Esophagus squamous epithelium (tissue), 5 donors: ENCODE measurements at places on chromosomes 6 and 20. TPM values are rescaled to one million over a fixed set of nuclear protein-coding genes. Genes with fewer than 3 reads are reported as not detected.

Gene HTR1B
- total RNA-seq = not detected

Gene LKAAEAR1
- not detected for total RNA-seq

Gene PLCB4
- 1.7 TPM for total RNA-seq

Gene OR2H2
- total RNA-seq = not detected

Gene DPPA5
- not detected for total RNA-seq

Gene ULBP1
- 0.26 TPM for total RNA-seq

DNA sequence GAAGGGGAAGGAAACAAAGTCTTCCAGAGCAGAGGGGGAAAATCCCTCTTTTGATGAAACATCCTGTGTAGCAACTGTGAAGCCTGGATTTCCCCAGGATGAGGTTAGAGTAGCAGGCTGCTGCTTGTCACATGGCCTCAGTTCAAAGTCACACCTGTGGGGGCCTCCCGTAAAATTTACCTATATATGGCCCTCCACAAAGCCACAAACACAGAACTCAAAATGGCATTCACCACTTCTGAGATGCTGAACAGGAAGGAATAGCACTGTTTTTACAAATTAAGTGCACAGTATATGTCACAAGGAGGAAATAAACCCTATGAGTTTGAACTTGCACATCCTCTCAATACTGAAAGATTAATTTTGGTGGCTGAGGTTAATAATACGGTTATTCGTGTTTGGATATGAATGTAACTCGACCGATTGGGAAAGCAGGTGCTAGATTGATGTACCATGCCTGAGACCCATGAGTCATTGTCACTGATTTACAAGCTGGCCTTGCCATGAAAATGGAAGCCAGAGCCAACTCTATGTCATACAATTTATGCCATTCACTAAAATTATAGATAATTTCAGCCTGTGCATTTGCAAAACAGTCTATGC, 70.6 kb downstream of the SGK1 start:
- no peaks in the 10 kb centered on the region for H3K27me3 ChIP-seq
- H3K27ac ChIP-seq = peak overlapping the region; percentile 65
- H3K4me1 ChIP-seq = peaks cover 9% of the 10 kb centered on the region
- no peak overlapping the region for H3K4me3 ChIP-seq
- H3K36me3 ChIP-seq = no peaks in the 10 kb centered on the region

- no peak overlapping the region for H3K27ac ChIP-seq
- H3K36me3 ChIP-seq = no peaks in the 10 kb centered on the region
- H3K4me1 ChIP-seq = no peaks in the 10 kb centered on the region
- no peak overlapping the region for H3K4me3 ChIP-seq
- no peaks in the 10 kb centered on the region for H3K27me3 ChIP-seq
Observed at GRCh38 chr6:21752054-21752811, 158.7 kb downstream of the SOX4 start.

- no peak for DNase-seq
- no peak overlapping the region for H3K27ac ChIP-seq
- no peak overlapping the region for H3K4me3 ChIP-seq
- no peaks in the 10 kb centered on the region for H3K27me3 ChIP-seq
- H3K4me1 ChIP-seq = no peaks in the 10 kb centered on the region
Observed at GRCh38 chr6:17928514-17929430, 58.7 kb downstream of the KIF13A start.

DNA sequence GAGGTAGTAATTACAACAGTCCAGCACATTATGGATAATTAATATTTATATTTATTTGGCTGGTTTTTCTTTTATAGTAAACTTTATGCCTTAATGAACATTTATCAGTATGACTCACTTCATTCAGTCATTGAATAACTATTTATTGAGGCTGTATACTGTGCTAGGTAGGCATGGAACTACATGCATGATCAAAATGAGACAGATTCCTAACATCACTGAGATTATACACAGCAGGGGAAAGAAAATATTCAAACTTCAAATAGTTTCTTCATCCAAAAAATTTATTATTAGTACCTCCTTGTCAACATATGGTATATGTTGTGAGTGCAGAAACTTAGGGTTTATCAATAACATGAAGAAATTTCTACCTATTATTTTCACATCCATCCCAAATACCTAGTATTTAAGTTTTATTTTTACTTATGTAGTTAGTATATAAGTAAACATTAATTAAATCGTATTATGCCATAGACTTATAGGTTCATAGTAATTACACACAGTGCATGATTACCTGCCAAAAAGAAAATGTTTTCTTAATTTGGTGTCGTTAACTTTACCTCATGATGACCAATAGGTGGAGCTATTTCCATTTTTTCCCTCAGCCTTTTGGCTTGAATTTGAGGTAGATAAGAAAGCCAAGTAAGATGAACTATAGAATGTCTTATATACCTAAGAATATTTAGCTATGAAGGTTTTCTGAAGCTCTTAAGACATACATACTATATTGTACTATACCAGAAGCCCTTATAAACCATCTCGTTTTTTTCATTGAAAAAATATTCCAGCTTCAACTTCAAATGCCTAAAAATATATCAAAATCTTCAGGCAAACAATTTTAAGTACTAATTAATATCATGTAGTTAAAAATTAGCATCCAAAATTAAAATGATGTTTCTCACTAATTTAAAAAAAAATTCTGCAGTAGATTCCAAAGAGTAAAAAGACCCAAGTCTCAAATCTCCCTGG, 12.5 kb upstream of the TMEM30A start:
- H3K4me3 ChIP-seq = no peak overlapping the region
- H3K27ac ChIP-seq = no peak overlapping the region
- no peaks in the 10 kb centered on the region for H3K27me3 ChIP-seq
- no peaks in the 10 kb centered on the region for H3K4me1 ChIP-seq
- no peaks in the 10 kb centered on the region for H3K36me3 ChIP-seq

- H3K27me3 ChIP-seq = no peaks in the 10 kb centered on the region
- no peak overlapping the region for H3K27ac ChIP-seq
- no peaks in the 10 kb centered on the region for H3K4me1 ChIP-seq
Observed at GRCh38 chr6:31689249-31690110, 8.6 kb upstream of the LY6G5C start.

DNA sequence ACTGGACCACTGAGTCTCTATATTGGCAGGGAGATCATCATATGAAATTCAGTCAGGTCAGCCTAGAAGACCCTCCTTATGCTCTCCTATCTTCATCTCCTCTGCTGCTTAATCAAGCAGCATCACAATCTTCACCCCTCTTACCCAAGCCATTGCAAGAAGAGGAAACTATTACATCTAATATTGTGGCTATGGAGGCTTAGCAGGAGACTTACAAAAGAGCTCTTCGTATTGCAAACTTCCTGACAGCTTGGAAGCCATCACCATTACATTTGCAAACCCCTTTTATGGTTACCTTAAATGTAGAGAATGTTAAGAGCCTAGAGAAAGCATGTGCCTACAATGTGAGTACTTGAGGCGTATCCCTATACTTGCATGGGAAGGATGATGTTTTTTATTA, 87.2 kb upstream of the STXBP5 start:
- DNase-seq = no peak
- no peak overlapping the region for H3K4me3 ChIP-seq
- H3K27ac ChIP-seq = no peak overlapping the region
- no peaks in the 10 kb centered on the region for H3K27me3 ChIP-seq
- H3K4me1 ChIP-seq = no peaks in the 10 kb centered on the region

GRCh38 chr6:83019741-83020140, 45.9 kb downstream of the UBE3D start:
- H3K27ac ChIP-seq = no peak overlapping the region
- no peak overlapping the region for H3K4me3 ChIP-seq
- DNase-seq = no peak
- no peaks in the 10 kb centered on the region for H3K4me1 ChIP-seq

DNA sequence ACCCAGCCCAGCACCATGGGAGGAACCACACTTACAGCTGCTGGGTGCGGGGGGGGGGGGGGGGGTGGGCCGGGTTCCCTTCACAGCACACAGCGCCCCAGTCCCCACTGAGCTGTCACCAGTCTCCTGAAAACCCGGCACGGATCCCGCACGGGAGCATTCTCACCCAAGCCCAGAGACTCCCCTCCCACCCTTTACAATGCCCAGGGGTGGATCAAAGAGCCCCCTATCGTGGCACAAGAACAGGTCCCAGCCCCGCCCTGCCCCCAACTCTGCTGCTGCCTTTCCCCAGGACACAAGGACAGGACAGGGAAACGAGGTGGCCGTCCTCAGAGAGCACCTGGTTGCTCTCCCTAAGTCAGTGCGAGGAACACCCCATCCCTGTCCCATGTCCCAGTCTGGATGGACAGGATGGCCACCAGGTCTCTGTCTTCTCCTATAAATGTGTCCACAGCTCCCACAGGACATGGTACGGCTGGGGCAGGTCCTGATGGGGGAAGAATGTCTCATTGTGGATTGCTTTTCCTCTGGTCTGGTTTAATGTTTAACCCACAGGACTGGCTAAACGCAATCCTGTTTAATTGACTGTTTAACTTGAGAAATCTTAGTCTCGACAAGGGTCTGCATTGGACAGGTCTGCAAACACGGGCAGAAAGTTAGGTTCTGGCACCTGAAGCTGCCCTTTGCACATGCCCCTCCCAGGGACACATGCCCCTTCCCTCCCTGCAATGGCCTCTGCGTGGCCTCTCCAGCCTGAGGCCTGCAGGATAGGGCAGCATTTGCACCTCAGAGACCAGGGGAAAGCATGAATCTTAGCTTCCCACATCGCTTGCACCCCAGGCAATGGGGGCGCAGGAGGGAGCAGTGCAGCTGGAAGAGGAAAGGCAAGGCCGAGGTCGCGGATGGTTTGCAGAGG, 45.3 kb downstream of the DACT2 start:
- DNase-seq = no peak
- no peak overlapping the region for H3K4me3 ChIP-seq
- H3K4me1 ChIP-seq = no peaks in the 10 kb centered on the region
- H3K36me3 ChIP-seq = no peaks in the 10 kb centered on the region
- no peaks in the 10 kb centered on the region for H3K27me3 ChIP-seq
- no peak overlapping the region for H3K27ac ChIP-seq

GRCh38 chr6:2871102-2871501, 29.4 kb upstream of the SERPINB1 start:
- H3K27ac ChIP-seq = no peak overlapping the region
- DNase-seq = no peak
- H3K4me3 ChIP-seq = no peak overlapping the region
- no peaks in the 10 kb centered on the region for H3K36me3 ChIP-seq
- H3K4me1 ChIP-seq = peaks cover 14% of the 10 kb centered on the region

- H3K27me3 ChIP-seq = peaks cover 26% of the 10 kb centered on the region
- H3K36me3 ChIP-seq = no peaks in the 10 kb centered on the region
- no peak overlapping the region for H3K27ac ChIP-seq
- no peak for DNase-seq
Observed at GRCh38 chr6:73180076-73180738, 45.1 kb downstream of the KHDC1L start.

GRCh38 chr6:17388365-17388764, 5.0 kb upstream of the CAP2 start:
- no peak overlapping the region for H3K27ac ChIP-seq
- peaks cover 18% of the 10 kb centered on the region for H3K4me1 ChIP-seq
- DNase-seq = no peak
- H3K4me3 ChIP-seq = no peak overlapping the region
- no peaks in the 10 kb centered on the region for H3K27me3 ChIP-seq
- no peaks in the 10 kb centered on the region for H3K36me3 ChIP-seq

DNA sequence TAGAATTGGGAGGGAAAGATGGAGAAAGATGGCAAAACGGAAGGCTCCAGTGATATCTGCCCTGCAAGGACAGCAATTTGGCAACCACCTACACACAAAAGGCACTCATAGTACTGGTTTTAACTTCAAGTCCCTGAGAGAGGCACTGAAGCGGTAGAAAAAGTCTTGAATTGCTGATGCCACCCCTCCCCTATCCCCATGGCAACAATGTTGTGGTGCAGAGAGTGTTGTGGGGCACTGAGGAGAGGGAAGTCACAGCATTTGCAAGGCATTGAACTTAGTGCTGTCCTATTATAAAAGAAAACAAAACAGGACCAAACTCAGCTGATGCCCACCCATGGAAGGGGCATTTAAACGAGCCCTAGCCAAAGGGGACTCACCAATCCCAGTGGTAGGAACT, 343.7 kb downstream of the HAO1 start:
- no peak for DNase-seq
- no peaks in the 10 kb centered on the region for H3K36me3 ChIP-seq
- no peak overlapping the region for H3K4me3 ChIP-seq
- H3K27me3 ChIP-seq = no peaks in the 10 kb centered on the region
- no peak overlapping the region for H3K27ac ChIP-seq

DNA sequence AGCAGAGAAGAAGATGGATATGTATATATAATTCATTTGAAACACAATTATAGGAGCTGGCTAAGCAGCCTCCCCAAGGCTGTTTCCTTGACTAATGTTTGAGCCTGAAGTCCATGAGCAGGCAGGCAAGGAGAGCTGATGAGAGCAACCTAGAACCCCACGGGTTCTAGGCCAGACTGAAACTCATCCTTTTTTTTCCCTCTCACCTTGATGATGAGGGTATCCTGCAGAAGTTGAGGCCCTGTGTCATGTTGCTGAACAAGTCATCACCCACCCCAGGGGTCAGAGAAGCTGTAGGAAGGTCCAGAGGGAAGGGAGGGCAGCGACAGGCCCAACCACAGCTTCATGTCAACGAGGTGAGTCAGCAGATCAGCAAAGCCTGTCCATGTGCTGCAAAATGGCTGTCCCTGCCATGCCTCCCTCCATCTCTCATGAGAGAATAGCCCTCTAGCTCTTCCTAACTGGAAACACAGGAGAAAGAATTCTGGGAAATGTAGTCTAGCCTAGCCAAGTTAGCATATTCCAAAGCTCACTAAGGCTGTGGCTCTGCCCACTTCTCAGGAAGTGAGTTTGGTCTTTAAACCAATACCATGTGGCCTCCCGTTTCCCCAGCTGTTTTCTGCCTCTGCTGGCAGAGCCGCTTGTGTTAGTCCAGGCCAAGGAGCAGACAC, 91.3 kb upstream of the DTNBP1 start:
- no peak overlapping the region for H3K27ac ChIP-seq
- H3K27me3 ChIP-seq = no peaks in the 10 kb centered on the region
- no peaks in the 10 kb centered on the region for H3K36me3 ChIP-seq
- H3K4me1 ChIP-seq = no peaks in the 10 kb centered on the region

GRCh38 chr20:51029556-51029955, 6.6 kb upstream of the KCNG1 start:
- H3K27me3 ChIP-seq = no peaks in the 10 kb centered on the region
- H3K27ac ChIP-seq = no peak overlapping the region
- no peak overlapping the region for H3K4me3 ChIP-seq
